ENCODE measurements at places on chromosomes 11 and 22. TPM values are rescaled to one million over a fixed set of nuclear protein-coding genes. Genes with fewer than 3 reads are reported as not detected.

DNA sequence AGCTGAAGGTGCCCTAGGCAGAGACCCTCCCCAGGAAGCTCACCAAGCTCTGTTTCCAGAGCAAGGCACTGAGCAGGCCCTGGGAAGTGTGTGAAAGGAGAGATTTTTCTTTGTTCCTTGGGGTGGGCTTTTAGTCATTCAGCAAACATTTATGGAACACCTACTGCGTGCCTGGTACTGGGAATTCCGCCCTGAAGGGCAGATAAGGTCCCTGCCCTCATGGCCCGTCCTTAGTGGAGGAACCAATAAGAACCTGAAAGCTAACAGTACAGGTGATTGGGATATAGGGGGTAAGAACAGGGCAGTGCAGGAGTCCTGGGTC is 3.9 kb downstream of the TMEM134 start:
- DNase-seq = peak; percentile 11

DNA sequence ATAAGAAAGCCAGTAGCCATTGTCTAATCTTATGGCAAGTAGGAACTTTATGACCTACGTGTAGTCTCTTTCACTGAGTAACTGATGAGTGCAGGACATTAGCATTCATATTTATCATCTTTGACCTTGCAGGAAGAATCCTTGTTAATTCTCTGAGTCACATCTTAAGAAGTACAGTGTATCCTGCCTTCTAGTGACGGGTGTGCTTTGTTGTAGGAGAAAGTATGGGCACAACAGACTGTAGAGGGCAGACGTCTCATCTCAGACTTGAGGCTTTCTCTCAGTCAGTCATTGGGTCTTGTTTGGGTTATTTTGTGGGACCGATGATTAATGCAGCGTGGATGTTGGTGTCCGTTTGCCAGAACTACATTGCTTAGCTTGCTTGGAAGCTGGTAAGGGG is 6.8 kb downstream of the RNF214 start:
- DNase-seq = no peak

GRCh38 chr11:30535818-30536217 is 50.3 kb downstream of the MPPED2 start:
- DNase-seq = no peak

Gene GUCY1A2
- 0.17 TPM for total RNA-seq

DNA sequence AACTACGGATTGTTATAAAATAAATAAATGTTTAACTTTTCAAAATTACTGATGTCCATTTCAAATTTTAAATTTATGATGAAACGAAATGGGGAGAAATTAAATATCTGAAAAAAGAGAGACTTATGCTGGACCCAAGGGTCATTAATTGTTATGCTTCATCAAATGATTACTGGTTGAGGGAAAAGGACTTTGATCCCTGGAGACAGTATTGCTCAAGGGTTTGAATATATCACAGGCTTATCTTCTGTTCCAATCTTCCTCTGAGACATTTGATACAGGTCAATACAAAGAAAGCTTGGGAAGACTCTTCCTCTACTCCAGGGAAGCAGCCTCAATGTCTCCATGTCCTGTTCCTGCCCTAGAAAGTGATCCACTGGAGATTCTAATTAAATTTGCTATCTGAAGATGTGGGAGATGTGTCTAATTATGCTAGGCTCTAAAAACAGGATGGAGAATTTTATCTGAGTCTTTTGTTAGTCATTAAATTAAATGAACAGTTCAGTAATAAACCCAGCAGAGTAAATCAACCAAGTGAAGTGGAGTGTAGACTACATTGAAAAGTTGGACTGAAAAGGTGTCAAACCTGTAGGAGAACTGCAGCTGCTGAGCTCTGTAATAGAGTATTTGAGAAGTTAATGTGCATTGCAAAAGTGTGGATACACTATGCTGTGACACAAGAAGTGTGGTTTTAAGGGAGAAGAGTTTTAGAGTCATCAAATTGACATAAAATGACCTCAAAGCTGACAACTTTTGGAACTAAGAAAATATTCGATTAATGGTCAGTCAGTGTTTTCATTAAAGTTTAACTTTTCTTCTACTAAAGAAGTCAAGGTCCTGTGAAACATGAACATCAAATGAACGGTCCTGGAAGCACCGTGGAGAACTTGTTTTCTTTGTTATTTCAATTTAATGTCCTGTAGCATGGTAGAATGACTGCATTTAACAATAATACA is 623.7 kb upstream of the CCDC90B start:
- DNase-seq = peak; percentile 74

Gene OR51A4
- not detected for total RNA-seq

GRCh38 chr11:19779740-19780139 is 67.1 kb downstream of the NAV2 start:
- DNase-seq = peak; percentile 71

- no peak for DNase-seq
Measured at GRCh38 chr11:109426442-109427240, 4.7 kb downstream of the C11orf87 start.

GRCh38 chr11:117037279-117037974 is 60.8 kb downstream of the SIK3 start:
- DNase-seq = peak; percentile 62

DNA sequence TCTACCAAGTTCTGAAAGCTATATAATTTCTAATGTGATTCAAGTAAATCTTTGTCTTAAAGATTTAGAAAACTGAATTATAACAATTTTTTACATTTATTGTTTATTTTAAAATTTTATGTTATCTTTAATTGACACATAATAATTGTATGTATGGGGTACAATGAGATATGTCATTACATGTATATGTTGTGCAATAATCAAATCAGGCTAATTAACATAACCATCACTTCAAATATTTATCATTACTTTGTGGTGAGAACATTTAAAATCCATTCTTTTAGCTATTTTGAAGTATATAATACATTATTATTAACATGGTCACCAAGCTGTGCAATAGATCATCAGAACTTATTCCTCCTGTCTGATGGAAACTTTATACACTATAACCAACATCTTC is 181.1 kb downstream of the DDX10 start:
- no peak for DNase-seq

DNA sequence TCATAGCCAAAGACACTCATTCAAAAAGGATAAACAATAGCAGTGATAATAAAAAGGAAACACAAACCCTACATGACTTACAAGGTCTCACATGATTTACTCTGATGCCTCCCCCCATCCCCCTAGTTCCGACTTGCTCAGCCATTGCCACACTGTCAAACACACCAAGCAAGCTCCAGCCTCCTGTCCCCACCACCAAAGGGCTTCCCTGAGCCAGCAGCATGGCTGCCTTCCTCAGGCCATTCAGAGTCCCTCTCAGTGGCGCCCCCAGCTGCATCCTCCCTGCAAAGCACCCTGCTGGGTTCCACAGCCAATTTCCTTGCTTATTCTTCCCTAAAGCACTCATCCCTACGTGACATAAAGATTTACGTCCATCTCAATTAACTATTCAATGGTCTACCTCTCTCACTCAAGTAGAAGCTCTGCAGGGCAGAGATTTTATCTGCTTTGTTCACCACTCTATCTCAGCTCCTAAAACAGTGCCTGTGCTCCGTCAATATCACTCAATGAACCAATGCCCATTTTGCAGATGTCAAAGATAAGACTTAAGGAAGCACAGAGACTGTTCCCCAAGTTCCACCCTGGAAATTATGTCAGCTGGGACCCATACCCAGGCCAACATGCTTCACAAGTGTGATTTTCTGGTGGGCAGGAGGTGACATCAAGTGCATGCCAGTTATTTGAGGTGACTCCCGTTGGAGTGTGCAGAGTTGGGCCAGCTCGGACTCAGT is 106.9 kb downstream of the SYN3 start:
- DNase-seq = no peak

DNA sequence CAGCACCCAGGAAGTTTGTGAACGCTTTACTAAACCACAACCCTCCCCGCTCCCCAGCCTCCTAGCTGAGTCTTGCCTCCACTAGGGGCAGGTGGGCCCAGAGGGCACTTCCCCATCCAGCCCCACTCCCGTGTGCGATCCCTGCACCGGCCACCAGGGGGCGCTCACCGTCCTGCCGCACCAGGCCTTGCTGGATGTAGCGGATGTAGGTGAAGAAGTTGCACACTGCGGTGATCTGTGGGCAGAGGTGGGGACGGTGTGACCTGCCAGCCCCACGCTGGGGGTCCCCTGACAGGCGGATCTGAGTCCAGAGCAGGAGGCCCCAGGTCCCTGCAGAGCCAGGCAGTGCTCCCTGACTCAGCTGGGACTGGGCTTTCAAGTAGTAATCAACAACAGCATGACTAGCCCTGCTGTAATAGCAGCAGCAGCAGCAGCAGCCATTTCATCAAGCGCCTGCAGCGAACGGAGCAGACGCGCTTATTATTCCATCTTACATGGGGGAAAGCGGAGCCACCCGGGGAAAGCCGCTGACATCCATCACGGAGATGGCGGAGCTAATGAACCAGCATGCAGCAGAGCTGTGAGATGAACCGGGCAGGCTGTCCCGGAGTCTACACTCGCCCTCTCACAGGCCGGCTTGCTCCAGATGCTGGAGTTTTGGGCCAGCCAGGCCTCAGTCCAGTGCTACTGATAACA is 7.9 kb upstream of the FADS3 start:
- peak; percentile 48 for DNase-seq

GRCh38 chr11:72245263-72245816 is 1.4 kb upstream of the PHOX2A start:
- no peak for DNase-seq

Gene DNHD1
- total RNA-seq = 2.5 TPM

Measured in renal cortical epithelial cell (primary cell).